GM23248 (cell line): ENCODE measurements at places on chromosomes 1 and 21.

GRCh38 chr1:5847013-5847659 is 145.1 kb downstream of the NPHP4 start:
- peak; percentile 56 for DNase-seq

DNA sequence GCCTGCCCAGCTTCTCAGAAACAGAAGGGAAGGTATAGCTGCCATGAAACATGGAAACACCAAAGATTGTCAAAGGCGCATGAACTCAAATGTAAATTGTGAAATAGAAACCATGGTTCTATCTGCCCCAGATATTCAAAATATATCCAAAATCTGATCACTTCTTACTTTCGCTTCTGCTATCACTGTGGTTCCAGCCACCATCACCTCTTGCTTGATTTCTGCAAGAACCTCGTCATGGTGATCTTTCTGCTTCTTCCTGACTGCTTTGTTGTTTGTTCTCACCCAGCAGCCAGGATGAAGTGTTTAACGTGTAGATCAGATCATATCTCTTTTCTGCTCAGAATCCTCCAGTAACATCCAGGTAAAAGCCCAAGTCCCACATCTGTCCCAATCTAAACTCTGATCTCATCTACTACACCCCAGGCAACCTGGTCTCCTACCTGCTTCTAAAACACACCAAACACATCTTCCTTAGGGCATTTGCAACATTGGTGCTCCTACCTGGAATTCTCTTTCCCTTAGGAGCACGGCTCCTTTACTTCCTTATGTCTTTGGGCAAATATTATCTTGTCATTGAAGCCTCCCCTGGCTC is 10.5 kb upstream of the LMO4 start:
- DNase-seq = no peak

DNA sequence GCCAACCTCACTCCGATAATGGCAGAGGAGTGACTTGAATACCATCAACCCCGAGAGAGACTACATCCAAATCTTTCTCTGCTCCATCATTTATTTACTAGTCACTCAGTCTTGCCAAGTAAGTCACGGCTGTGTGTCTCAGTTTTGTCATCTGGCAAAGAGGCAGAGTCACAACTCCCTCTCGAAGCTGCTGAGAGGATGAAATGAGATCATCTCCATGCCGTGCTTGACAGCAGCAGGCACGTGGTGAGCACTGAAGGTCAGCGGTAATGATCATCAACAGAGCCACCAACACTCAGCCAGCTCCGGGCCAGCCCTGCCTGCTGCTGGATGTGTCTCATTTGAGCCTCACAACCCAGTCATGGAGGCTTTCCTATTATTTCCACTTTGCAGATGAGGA is 19.9 kb downstream of the ALDH4A1 start:
- DNase-seq = peak; percentile 91

GRCh38 chr1:208929575-208929974 is 653.9 kb upstream of the CAMK1G start:
- peak; percentile 74 for DNase-seq

GRCh38 chr1:167360120-167360519 is 139.4 kb downstream of the POU2F1 start:
- no peak for DNase-seq

GRCh38 chr1:69126796-69127195 is 440.9 kb upstream of the LRRC7 start:
- no peak for DNase-seq

GRCh38 chr1:23958810-23959460 is 693 bp upstream of the PNRC2 start:
- DNase-seq = peak; percentile 93

DNA sequence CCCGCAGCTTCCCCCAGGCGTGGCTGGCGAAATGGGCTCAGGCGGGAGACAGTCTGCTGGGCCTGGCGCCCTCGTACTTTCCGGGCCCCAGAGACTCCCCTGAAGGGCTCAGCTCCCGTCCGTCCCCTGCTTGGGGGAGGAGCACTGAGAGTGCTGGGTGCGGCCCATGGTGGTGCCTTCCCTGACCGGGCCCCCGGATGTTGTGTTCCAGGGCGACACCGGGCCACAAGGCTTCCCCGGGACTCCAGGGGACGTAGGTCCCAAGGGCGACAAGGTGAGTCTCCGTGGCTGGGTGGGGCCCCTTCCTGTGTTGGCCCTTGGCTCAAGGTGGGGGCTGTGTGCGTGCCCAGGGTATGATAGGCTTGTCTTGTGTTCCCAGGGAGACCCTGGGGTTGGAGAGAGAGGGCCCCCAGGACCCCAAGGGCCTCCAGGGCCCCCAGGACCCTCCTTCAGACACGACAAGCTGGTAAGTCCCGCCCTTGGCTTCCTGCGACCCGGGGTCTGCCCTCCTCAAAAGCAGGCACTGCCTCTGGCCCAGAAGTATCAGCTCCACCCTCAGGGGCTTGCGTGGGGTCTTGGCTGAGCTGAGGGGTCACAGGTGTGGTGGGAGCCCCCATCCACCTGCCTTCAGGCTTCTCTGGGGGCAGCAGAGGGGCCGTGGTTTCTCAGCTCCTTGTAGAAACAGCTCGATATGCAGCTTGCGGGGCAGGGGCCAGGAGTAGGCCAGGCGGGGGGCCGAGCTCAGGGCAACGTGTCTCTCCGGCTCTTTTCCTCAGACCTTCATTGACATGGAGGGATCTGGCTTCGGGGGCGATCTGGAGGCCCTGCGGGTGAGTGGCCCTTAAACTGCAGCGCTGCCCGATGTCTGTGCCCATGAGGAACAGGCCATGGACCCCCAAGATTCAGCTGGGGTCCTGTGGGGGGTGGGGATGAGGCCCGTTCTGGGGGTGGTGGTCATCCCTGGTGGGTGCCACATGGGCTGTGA is 62.3 kb downstream of the SLC19A1 start:
- DNase-seq = no peak

- DNase-seq = peak; percentile 41
Observed at GRCh38 chr21:38806153-38806941, 618 bp downstream of the ETS2 start.

- DNase-seq = no peak
Observed at GRCh38 chr1:168529518-168529917, 14.3 kb downstream of the XCL2 start.

GRCh38 chr1:109863667-109864046 is 47.0 kb upstream of the CSF1 start:
- DNase-seq = peak; percentile 43

DNA sequence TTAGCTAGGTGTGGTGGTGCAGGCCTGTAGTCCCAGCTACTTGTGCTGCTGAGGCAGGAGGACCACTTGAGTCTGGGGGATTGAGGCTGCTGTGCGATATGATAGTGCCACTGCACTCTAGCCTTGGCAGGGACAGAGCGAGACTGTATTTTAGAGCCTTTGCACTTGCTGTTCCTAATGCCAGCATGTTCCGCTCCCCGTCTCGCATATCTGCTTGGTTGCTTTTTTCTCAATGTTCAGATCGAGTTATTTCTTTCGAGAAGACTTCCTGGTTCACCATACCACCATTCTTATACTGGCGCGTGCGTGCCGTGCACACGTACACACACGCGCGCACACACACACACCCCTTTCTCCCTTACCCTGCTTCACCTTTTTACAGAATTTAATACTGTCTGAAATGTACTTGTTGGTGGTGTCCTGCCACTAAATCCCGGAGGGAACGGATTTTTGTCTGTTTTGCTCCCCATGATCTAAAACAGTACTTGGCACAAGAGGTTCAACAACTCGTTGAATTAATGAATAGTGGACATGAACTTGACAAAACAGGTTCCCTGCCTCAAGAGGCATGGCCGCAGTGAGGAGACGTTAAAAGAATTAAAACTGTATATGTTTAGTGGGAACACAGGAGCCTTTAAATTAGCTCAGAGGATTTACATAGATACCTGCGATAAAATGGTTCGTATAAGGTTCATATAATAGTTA is 1.1 kb upstream of the RPRD2 start:
- peak; percentile 43 for DNase-seq

DNA sequence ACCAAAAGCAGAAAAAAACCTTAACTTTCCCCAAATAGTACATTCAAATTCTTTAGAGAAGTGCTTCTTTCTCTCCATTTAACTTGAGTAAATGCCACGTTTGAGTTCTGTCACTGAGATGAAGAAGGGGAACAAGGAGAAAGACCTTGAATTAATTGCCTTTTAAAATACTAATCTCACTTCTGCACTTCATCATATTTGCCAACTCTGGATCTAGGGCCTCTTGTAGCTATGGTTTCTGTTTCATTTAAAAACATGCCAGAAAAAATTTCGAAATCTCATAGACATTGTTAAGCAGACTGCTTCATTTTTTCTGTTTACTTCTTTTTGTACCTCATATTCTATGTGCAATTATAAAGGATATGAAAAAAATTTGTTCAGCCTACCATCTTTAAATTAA is 24.6 kb downstream of the MIXL1 start:
- peak; percentile 56 for DNase-seq

GRCh38 chr1:62437273-62437940 is 558 bp downstream of the USP1 start:
- peak; percentile 54 for DNase-seq

DNA sequence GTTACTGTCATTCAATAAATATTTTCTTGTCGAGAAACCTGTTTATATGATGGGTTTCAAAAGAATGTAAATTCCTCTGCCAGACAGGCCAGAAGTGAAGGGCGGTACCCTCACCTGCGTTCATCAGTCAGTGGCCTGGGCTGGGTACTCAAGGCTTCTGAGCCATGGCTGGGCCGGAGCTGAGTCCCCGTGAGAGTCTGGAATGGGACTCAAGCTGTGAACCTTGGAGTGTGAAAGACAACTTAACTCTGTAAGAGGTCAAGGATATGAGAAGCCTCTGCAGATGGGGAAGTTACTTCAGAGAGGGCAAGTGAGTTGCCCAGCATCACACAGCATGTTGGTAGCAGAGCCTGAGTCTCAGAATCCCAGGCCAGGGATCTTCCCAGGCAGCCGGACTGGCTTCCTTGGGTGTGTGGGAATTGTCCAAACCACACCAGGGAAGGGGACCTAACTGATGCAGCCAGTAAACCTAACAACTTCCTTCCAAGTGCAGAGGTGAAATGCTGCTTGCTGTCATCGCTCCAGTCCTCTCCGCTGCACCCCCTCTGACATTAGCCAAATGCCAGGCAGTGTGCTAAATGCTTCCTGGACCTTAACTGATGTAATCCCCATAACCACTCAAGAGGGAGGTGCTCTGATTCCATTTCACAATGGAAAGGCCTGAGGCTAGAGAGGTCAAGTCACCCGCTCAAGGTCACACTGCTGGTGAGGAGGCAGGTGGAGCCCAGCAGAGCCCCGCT is 4.8 kb downstream of the DISP3 start:
- DNase-seq = no peak

- DNase-seq = no peak
Observed at GRCh38 chr1:12342401-12343003, 112.7 kb downstream of the VPS13D start.

DNA sequence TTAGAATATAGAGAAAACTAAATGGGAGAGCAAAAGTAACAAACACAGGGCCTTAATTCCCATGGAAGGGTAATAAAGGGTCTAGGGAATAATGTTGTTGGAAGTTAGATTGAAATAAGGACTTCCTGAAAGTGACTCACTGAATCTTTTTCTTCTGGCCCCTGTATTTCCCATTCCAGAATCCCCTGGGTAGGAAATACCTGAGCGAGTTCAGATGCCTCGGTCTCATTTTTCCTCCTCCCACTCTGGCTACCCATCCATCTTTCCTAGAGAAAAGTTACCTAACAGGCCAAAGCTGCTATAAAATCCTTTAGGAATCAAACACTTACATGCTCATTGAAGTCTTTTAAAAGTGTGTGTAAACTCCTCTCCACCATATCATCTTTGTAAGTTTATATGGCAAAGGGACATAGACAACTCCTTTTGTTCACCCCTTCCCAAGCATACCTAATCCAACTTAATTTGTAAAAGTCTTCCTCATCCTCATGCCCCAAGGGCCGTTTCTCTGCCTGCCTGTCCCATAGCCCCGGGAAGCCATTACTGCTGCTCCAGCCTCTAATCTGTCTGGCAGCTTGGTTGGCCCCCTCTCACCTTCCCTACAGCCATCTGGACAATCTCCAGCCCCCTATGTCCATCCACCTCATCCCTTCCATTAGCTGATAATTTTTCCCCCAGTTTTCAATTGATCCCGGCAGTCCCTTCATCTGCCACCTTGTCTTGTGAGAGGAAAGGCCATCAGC is 3.3 kb upstream of the MEF2D start:
- peak; percentile 16 for DNase-seq

- no peak for DNase-seq
Observed at GRCh38 chr1:203640723-203641502, 14.3 kb downstream of the ATP2B4 start.

GRCh38 chr21:46322351-46323226 is 1.1 kb downstream of the C21orf58 start:
- peak; percentile 77 for DNase-seq

DNA sequence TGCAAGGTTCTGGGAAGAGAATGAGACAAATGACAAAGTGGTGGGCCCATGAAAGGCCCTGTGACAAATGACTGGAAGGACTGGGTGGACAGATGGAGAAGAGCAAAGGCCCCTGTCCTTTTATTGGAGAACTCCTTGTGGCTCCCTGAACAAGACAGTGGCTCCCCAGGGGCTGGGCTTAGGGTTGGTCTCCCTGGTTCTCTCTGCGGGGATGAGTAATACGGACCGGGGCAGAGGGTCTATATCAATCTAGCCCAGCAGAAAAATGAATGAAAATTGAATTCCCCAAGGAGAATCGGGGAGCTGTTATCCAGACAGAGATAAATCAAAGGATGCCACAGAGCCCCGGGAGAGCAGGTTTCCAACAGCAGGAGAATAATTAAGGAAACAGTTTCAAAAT is 5.2 kb upstream of the LHX4 start:
- no peak for DNase-seq

GRCh38 chr1:156513185-156513584 is 12.6 kb upstream of the MEF2D start:
- peak; percentile 23 for DNase-seq

GRCh38 chr1:236760480-236760879 is 34.6 kb upstream of the MTR start:
- no peak for DNase-seq

- peak; percentile 4 for DNase-seq
Observed at GRCh38 chr1:187588917-187589316, 760.2 kb downstream of the PLA2G4A start.

- no peak for DNase-seq
Observed at GRCh38 chr1:1489231-1489630, 17.7 kb downstream of the ATAD3B start.

GRCh38 chr1:24992124-24992760 is 62.2 kb upstream of the RUNX3 start:
- DNase-seq = no peak

DNA sequence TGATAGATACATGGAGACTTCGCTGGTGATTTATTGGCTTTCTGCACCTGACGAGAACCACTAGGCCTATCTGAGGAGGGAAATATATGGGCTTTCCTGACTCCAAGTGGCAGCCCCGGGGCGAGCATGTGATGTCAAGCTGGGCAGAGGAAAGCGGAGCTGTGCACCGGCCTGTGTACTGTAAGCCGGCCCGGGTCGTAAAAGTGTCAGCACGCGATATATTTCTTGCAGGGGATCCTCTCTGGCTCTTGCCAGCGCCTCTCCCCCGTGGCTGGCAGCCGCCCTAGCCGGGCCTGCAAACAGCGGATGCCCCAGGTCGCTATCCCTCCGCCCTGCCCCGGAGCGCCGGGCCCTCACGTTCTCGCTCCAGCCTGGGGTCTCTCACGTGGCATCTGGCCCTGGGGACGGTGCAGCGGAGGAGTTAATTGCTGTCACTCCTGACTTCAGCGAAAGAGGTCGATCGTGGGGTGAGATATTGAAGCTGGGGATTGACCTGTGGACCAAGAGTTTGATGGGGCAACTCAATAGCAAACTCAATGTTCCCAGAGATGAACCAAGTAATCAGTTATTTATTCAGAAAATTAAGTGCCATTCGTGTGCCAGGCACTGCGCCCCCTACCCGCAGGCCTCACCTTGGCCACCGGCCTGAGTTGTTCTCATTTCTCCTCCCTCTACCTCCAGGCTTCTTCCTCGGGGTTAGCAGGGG is 41.0 kb upstream of the HAO2 start:
- DNase-seq = peak; percentile 61
